ENCODE measurements at places on chromosomes 1 and 21.

DNA sequence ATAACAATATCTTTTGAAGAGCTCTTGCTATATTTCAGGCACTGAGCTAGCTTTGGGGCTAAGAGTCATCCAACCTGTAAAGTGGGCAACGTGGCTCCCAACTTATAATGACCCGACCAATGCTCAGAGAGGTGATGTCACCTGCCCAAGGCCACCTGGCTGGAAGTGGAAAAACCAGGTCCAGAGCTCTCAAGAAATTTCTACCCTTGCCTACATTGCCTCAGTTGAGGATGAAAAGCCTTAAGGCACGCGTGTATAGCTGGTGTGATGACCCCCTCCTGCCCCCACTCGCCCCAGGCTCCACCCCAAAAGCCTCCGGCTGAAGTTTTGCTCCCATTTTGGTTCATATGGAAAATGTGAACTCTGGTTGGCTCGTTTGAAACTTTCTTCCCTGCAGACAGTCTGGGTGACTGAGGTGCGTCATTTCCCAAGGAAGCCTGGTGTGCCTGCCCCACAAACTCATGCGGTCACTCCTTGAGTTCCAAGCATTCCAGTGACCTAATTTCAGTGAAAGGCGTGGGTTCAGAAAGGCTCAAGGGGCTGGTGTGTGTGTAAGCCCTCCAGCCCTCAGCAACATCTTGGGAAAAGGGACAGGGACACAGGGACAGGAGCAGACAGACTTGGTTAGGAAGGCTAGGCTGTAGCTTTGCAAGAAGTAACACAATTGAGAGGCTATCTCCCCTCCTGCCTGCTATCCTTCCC, 20.5 kb downstream of the HTR1D start:
- DNase-seq, result no peak

DNA sequence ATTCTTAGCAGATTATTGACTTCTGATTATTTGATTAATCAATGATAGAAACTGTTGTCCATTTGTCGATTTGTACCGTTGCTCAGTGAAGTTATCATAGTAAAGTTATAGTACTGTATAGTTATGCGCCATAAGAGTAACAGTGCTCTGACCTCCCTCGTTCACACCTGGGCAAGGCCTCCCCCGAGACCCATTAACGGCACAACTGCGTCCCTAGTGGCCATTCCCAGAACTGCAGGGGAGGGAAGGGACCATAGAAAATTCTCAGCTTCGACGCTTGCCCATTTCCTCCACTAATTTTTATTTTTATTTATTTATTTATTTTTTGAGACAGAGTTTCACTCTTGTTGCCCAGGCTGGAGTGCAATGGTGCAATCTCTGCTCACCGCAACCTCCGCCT, 334.4 kb downstream of the DSCAM start:
- peak; percentile 16 for DNase-seq

- peak; percentile 33 for DNase-seq
Observed at GRCh38 chr1:15952317-15953258, 23.3 kb downstream of the ZBTB17 start.

- DNase-seq, result no peak
Observed at GRCh38 chr1:157700732-157701131, at the start of gene FCRL3. FCRL3 (minus strand) TSS chr1:157700769; CDS start chr1:157700489, 280 bp downstream.

DNA sequence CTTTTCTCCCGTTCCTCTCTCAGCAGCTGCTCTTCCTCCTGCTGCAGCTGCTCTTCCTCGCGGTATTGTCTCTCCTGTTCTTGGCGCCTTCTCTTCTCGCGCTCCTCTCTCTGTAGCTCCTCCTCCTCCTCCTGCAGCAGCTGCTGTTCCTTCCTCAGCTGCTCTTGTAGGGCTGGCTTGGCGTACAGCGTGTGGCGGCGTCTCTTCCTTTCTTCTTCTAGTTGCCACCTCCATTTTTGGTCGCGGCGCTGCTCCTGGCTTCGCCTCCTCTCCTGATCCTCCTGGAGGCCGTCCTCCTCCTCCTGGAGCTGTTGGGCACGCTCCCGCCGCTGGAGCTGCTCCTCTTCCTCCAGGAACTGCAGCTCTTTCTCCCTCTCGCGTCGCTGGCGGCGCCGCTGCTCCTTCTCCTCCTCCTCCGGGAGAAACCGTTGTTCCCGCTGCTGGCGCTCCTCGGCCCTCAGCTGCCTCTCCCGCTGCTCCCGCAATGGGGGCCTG, 4.8 kb downstream of the TCHH start:
- DNase-seq, result peak; percentile 28

GRCh38 chr1:235049217-235049616, 79.4 kb downstream of the TOMM20 start:
- no peak for DNase-seq
